ENCODE measurements at places on chromosomes 2 and 18. TPM values are rescaled to one million over a fixed set of nuclear protein-coding genes. Genes with fewer than 3 reads are reported as not detected.

The IL1R1 gene
- total RNA-seq: 5.0 TPM

The CDH19 gene
- total RNA-seq: not detected

The NGEF gene
- total RNA-seq: 52.2 TPM

The HOXD9 gene
- total RNA-seq: not detected

The SCN7A gene
- not detected for total RNA-seq

The PARD3B gene
- 7.6 TPM for total RNA-seq

The HAAO gene
- total RNA-seq: 0.73 TPM
